ENCODE measurements at places on chromosomes 4 and X. TPM values are rescaled to one million over a fixed set of nuclear protein-coding genes. Genes with fewer than 3 reads are reported as not detected.

HELQ gene
- 7.1 TPM for total RNA-seq

CPLX1 gene
- total RNA-seq: not detected

SYTL4 gene
- total RNA-seq: 3.5 TPM

MAGEB6B gene
- total RNA-seq: not detected

IRAK1 gene
- 93.1 TPM for total RNA-seq

PLAC8 gene
- 0.34 TPM for total RNA-seq

Measured in bronchus fibroblast of lung (primary cell).